NCI-H187 (cell line): ENCODE measurements at places on chromosomes 3 and 15.

DNA sequence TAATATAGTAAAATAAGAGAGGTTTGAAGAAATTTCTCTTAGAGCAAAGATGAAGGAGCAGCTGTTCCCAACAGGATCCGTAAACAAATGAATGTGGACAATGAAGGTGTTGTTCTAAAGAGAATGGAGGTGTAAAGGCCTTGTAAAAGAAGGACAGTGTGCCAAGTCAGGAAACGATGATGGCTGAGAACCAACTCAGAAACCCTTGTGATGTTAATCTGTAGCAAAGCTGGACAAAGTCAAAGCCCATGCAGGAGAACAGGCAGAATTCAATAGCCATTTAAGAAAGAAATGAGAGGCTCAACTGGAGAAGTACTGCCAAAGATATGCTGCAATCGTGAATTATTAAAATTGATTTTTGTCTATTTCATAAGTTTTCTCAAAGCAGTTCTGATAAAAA is 192.2 kb downstream of the MBNL1 start:
- no peak for DNase-seq

DNA sequence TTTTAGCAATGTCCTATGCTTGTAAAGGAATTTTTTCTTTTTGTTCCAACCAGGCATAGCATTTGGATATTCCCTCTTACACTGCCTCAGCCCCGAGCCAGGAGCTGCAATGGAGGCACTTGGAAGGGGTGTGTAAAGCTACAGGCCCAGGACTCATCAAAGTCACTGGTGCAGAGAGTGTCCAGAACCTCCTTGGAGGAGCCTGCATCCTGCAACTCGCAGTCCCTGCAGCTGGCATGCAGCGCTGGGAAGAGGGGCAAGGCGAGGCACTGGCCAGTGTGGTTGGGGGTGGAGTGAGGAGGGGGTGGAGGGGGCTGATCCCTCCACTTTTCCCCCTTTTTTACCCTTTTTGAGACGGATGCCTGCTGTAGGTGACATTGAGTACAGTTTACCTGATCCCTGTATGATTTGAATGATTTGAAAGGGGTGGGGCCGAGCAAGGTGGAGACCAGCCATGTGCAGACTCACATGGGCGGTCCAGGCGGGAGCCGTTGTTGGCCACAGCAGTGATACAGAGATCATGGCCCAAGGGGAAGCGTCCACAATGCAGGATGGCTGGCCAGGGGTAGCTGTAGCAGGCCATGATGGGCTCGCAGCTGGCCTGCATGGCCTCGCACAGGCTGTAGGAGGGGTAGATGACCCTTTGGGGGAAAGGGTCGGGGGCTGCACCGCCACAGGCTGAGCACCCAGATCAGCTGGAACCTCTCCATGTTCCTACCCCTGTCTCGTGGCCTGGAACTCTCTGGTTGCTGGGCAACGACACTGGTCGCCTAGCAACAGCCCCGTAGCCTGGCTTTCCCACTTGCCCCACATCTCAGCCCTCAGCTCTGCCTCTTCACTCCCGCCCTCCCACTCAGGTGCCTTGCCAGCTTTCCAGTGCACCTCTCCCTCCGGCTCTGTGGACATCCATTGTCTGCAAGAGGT is 7.9 kb downstream of the P4HTM start:
- DNase-seq, result peak; percentile 53

DNA sequence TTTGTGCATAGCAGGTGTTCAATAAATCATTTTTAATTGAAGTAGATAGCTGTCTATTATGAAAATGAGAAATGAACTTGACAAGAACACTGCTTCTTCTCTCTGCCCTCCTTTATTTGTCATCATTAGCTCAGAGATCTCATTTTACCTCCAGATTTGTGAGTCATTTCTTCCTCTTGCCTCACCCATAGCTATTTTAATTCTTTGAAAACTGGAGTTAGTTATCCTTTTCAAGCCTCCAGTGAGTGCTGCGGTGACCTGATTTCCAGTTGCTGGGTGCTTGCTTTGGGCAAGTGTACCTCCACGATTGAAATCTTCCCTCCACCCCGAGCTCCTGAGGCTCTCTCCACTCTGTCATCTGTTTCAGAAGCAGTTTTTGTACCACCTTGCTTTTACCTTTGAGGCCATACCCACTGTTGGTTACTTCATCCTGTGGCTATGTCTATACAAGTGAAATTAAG is 114.6 kb downstream of the NFKBIZ start:
- no peak for DNase-seq

GRCh38 chr3:135192929-135193328 is 397.9 kb downstream of the EPHB1 start:
- DNase-seq, result no peak

DNA sequence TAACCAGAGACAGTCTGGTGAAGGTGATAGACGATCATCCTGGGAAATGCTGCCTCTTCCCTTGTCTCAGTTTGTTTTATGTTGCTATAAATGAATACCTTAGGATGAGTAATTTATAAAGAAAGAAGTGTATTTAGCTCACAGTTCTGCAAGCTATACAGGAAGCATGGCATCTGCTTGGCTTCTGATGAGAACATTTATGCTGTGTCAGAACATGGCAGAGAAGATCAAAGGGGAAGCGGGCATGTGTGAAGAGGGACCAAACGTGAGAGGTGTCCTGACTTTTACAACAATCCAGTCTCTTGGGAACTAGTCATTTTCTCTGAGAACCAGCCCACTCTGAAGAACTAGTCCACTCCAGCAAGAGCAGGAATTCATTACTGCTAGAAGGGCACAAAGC is 9.6 kb downstream of the CMC1 start:
- no peak for DNase-seq

- no peak for DNase-seq
These were observed 26.2 kb upstream of the ZNF770 start for GRCh38 chr15:35014241-35014640.
